Progenitor cell of endocrine pancreas (in vitro differentiated cells): ENCODE measurements at places on chromosomes 4 and X. TPM values are rescaled to one million over a fixed set of nuclear protein-coding genes. Genes with fewer than 3 reads are reported as not detected.
A peak's percentile ranks its signal among the peaks of the same experiment; 100 is the strongest.

DNA sequence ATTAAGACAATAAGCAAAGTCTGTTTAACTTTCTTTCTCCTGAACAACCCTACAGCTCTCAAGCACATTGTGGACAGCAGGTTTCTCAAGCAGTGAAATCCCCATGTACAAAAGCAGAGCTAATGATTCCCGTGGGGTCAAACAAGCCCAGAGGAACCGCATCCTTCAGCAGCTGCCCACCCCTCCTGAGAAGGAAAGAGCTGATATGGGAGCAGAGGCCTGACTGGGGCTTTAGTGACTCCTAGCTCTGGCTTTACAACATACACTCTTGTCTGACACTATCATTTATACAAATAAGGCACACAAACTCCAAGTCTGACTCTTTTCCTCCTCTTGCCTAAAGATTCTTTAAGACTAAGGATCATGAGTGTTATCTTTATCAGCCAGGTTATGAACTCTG is 32.8 kb downstream of the HDAC8 start:
- H3K4me1 ChIP-seq, result no peaks in the 10 kb centered on the region
- no peak for DNase-seq
- peaks cover under 1% of the 10 kb centered on the region for H3K36me3 ChIP-seq
- H3K27me3 ChIP-seq, result no peaks in the 10 kb centered on the region
- no peak overlapping the region for H3K27ac ChIP-seq
- no peak overlapping the region for H3K4me3 ChIP-seq

GRCh38 chr4:6917461-6918271 is 8.0 kb downstream of the TBC1D14 start:
- no peaks in the 10 kb centered on the region for H3K27me3 ChIP-seq
- no peaks in the 10 kb centered on the region for H3K36me3 ChIP-seq
- peak overlapping the region; percentile 93 for H3K27ac ChIP-seq
- peak overlapping the region; percentile 5 for H3K4me3 ChIP-seq
- DNase-seq, result no peak
- peaks cover 42% of the 10 kb centered on the region for H3K4me1 ChIP-seq

GRCh38 chr4:164383058-164383357 is 370.9 kb upstream of the SMIM31 start:
- H3K4me1 ChIP-seq, result peaks cover 5% of the 10 kb centered on the region
- peak overlapping the region; percentile 81 for H3K27ac ChIP-seq
- H3K36me3 ChIP-seq, result no peaks in the 10 kb centered on the region
- H3K27me3 ChIP-seq, result peaks cover 47% of the 10 kb centered on the region
- peak overlapping the region; percentile 77 for H3K4me3 ChIP-seq

- no peaks in the 10 kb centered on the region for H3K4me1 ChIP-seq
- no peak overlapping the region for H3K27ac ChIP-seq
- DNase-seq, result no peak
These were observed 212.6 kb downstream of the DMD start for GRCh38 chrX:32998776-32999175.

GRCh38 chrX:136431625-136432024 is 56.1 kb upstream of the BRS3 start:
- H3K4me3 ChIP-seq, result no peak overlapping the region
- H3K36me3 ChIP-seq, result no peaks in the 10 kb centered on the region
- no peak for DNase-seq
- H3K4me1 ChIP-seq, result no peaks in the 10 kb centered on the region
- H3K27ac ChIP-seq, result no peak overlapping the region

- H3K4me3 ChIP-seq, result no peak overlapping the region
- H3K27ac ChIP-seq, result no peak overlapping the region
- DNase-seq, result no peak
- H3K27me3 ChIP-seq, result no peaks in the 10 kb centered on the region
These were observed 63.7 kb downstream of the TENM3 start for GRCh38 chr4:182306792-182307507.

DNA sequence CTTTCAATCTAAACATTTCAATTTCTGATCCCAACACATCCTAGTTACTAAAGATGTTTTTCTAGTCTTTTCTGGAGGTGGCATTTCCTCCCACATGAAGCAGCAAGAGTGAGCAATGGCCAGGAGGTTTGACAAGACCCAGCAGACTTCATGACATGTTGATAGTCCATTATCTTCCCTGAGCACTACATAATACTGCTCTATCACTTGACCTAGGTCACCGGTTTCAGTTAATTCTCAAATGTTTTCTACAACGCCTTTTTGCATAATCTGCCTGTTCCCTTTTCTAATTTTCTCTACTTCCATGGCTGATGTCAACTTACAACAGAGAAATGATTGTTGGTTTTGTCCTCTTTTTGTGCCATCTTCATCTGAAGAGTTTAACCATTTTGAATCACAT is 62.0 kb upstream of the GPRIN3 start:
- no peak overlapping the region for H3K27ac ChIP-seq
- no peaks in the 10 kb centered on the region for H3K36me3 ChIP-seq

GRCh38 chrX:68681443-68681941 is 34.0 kb downstream of the STARD8 start:
- H3K27me3 ChIP-seq, result peaks cover 16% of the 10 kb centered on the region
- H3K4me3 ChIP-seq, result no peak overlapping the region
- no peak for DNase-seq
- peaks cover 1% of the 10 kb centered on the region for H3K36me3 ChIP-seq
- H3K4me1 ChIP-seq, result peaks cover 3% of the 10 kb centered on the region

- H3K36me3 ChIP-seq, result no peaks in the 10 kb centered on the region
- no peak for DNase-seq
- H3K27me3 ChIP-seq, result peaks cover 5% of the 10 kb centered on the region
- peaks cover 5% of the 10 kb centered on the region for H3K4me1 ChIP-seq
- H3K27ac ChIP-seq, result no peak overlapping the region
These were observed 58.6 kb downstream of the AREG start for GRCh38 chr4:74503580-74503979.

The RPGR gene
- total RNA-seq, result 29.3 and 32.3 TPM in 2 replicates

The GLUD2 gene
- 11.3 and 12.0 TPM in 2 replicates for total RNA-seq

The HNRNPH2 gene
- total RNA-seq, result 72.4 and 77.8 TPM in 2 replicates

The S100G gene
- total RNA-seq, result not detected in 2 replicates
